ENCODE measurements at places on chromosomes 4 and X.

DNA sequence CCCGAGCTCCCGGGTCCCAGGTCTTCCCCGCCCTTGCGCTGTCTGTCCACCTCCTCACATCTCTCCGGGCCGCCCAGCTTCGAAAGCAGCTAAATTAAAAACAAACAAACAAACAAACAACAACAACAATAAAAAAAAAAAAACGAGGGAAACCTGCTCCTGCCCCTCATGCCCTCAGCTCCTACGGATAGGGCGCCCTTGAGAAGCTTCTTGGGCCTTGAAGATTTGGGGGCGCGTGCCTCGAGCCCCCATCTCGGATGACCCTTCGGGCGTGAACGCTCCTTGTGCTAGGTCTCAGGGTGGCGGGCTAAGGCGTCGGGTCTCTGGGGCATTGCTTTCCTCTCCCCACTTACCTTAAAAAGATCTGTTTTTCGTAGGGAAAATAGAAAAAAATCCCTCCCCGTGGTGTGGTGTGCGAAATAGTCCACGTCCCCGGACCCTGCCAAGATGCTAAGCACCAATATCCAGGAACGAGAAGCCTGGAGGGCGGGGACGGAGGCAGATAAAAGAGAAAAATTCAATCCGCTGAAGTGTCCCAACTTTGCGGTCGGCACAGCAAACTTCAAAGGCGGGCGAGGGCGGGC, 603 bp downstream of the NDNF start:
- no peak for DNase-seq

DNA sequence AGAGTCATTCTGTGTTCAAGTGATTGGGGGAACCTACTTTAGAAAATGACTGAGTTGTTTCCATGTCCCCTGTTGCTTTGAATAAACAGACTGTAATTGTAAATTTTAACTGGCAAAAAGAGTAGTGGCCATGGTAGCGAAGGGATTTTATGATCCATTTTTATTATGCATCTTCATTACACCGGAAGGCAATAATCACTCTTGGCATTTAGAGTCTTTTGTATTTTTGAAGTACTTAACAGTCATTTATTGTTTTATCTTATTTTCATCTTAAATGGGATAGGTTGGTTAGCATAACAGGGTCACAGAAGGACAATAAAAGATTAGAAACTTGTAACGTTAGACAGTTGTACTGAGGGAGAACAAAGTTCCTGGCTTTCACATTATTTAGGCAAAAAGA, 11.0 kb upstream of the OTC start:
- no peak for DNase-seq

DNA sequence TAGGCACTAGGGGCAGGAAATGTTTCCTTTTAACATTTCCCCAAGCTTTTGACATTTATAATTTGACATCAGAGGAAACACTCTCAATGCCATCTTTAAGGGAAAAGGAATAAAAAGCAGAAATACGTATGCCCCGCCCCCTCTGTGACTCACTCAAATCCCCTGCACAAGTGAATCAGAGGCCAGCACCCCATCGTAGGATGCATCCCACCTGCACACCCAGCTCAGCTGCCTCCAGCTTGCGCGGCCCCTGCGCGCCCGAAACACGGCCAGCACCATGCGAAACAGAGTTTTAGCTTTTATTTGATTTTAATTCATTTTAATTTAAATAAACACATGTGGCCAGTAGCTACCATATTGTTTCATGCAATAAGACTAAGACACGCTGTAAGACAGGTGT, 29.5 kb downstream of the ABLIM2 start:
- DNase-seq: no peak

DNA sequence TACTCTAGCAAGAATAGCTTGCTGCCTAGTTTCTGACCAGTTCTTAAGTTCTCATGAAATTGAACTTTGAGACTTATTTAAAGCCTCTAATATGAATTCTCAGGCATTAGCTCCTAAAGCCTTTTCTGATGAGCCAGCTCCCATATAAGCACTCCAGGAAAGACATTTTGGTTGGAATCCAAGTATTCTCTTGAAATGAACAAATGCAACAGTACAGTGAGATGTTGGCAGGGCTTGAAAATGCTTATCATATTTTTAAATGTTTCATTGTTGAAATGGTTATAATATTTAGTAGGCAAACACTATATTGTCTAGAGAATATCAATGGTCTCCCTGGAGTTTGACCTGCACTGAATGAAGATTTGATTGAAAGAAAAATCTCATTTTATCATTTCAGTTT, 240.3 kb downstream of the ANK2 start:
- no peak for DNase-seq

GRCh38 chrX:124406294-124407014, 60.1 kb downstream of the SH2D1A start:
- DNase-seq: peak; percentile 55

- no peak for DNase-seq
Measured at GRCh38 chr4:22235698-22236097, 280.2 kb downstream of the ADGRA3 start.

GRCh38 chr4:135552131-135552530, 1350.5 kb upstream of the PABPC4L start:
- DNase-seq: no peak

DNA sequence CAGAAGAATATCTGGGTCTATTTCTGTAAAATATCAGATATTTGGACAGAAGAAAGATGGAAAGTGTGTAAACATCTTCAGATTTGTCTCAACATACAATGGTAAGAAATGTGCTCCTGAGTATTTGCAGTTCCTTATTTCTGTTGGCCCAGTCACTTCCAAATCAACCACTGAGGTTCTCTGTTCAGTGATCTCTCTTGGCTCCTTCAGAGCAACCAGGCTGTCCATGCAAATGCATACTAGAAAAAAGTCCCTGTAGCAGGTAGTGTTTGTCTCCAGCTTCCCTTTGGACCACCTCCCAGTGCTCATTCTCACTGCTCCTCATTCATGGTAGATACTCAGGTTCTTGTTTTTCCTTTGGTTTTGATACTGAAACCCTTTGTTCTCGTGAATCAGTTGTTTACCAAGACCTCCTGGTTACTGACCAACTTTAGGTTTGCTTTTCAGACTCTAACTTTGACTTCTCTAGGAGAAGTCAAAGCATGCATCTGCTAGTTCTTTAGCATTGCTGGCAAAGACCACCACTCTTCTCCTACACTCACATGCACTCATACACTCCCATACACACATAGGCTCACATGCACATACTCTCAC, 28.8 kb downstream of the ASIC5 start:
- no peak for DNase-seq

GRCh38 chr4:10075953-10076391, 40.6 kb downstream of the WDR1 start:
- DNase-seq: no peak

- DNase-seq: no peak
Measured at GRCh38 chr4:138902705-138903104, 112.9 kb upstream of the NOCT start.

DNA sequence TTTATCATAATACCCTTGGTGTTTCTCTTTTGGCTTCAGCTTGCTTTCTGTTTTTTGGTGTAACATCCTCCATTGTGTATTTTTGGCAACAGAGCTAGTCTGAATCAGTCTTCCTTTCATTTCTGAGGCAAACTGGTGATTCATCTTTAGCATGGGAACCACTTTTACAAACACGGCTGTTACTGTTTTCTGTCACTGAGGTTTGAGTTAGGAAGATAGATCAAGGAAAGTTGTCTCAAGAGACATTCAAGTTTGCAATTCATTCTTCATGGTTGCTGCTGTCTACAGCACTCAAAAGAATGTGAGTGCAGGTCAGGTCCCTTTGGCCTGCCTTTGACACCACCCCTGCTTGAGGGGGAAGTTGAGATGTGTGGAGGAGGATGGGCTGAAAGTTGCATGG, 36.3 kb downstream of the IL21 start:
- no peak for DNase-seq

- no peak for DNase-seq
Measured at GRCh38 chr4:131084997-131085396, 1989.0 kb downstream of the C4orf33 start.

- DNase-seq: no peak
Measured at GRCh38 chr4:55103224-55103623, 22.2 kb downstream of the KDR start.

DNA sequence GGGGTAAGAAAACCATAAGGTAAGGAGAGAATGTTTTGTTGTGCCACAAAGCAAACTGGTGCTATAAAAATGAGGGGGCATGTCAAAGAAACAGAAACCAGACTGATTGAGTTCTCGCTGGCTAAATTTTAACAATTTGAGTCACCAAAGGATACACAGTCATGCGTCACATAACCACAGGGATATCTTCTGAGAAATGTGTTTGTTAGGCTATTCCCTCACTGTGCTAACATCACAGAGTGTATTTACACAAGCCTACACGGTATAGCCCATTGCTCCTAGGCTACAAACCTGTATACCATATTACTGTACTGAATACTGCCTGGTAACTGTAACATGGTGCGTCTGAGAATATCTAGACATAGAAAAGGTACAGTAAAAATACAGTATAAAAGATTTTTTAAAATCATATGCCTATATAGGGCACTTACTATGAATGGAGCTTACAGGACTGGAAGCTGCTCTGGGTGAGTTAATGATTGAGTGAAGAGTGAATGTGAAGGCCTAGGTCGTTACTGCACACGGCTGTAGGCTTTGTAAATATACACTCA, 50.1 kb downstream of the FBXW7 start:
- DNase-seq: no peak

GRCh38 chr4:30754021-30754420, 33.9 kb downstream of the PCDH7 start:
- no peak for DNase-seq

DNA sequence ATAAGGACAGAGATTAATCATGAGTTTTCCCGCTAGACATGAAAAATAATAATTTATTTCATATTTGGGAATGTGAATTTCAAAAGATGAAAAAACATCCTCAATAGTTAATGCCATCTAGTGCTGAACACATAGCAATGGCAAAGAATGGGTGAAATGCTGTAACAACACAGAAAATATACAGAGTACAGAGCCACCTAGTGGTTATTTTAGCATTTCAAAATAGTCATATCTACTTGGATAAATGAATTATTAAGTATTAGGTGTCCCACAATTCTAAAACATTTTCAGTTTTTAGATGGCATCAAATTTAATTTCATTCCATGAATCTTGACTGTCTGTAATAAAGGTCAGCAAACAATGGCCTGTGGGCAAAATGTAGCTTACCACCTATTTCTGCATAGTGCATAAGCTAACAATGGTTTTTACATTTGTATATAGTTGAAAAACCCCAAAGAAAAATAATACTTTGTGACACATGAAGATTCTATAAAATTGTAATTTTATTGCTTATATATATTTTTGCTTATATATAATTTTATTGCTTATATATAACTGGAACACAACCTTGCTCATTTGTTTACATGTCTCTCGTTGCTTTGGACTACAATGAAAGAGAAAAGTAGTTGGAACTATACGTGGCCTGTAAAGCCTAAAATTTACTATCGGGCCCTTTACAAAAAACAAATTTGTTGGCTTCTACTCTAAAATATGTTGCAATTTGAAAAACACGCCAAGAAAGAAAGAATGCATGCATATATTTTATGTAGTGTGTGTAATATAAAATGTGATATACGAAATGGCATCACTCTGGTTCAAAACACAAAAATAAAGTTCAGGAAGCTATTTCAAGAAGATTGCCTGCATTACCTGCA, 99.1 kb upstream of the FAM47C start:
- DNase-seq: peak; percentile 27

GRCh38 chr4:70709611-70710205, 12.1 kb upstream of the RUFY3 start:
- DNase-seq: no peak

GRCh38 chr4:130747842-130748241, 1651.9 kb downstream of the C4orf33 start:
- DNase-seq: peak; percentile 31

GRCh38 chr4:37847311-37847884, 20.9 kb downstream of the PGM2 start:
- no peak for DNase-seq

GRCh38 chrX:12936947-12937346, 30.5 kb downstream of the TLR8 start:
- no peak for DNase-seq

- peak; percentile 31 for DNase-seq
Measured at GRCh38 chrX:68822641-68823410, 6.0 kb upstream of the EFNB1 start.

DNA sequence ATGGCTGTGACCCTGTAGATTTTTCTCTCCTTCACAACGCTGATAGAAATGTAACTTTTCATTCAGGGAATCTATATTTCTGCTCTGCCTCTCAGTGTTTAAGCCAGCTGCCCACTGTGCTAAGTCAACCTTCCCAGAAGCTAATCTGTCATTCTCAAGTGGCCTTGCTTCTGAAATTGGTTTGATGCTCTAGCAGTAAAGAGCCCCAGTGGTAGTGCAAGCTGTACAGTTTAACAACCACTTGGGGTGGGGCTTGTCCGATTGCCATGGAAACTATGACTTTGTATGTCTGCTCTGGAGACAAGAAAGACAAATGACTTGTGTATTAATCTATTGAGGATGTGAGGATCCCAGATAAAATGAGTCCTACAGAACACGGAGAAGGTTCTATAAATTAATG, 620.9 kb upstream of the GALNT7 start:
- DNase-seq: no peak

DNA sequence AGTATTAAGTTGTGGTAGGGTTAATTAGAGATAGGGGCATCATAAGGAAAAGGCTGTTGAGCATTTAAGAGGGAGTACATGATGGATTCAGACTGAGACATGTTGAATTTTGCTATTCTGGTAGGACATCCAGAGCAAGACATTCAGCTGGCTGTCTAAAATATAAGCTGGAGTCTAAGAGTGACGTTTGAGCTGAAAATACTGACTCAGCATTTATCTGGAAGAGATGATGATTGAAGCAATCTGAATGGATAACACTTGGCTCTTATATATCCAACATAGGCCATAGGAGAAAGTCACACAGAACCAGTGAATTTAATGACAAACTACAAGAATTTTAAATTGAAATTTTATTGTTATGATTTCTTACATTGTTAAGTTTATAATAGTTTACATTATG, 114.3 kb downstream of the CENPC start:
- DNase-seq: no peak

DNA sequence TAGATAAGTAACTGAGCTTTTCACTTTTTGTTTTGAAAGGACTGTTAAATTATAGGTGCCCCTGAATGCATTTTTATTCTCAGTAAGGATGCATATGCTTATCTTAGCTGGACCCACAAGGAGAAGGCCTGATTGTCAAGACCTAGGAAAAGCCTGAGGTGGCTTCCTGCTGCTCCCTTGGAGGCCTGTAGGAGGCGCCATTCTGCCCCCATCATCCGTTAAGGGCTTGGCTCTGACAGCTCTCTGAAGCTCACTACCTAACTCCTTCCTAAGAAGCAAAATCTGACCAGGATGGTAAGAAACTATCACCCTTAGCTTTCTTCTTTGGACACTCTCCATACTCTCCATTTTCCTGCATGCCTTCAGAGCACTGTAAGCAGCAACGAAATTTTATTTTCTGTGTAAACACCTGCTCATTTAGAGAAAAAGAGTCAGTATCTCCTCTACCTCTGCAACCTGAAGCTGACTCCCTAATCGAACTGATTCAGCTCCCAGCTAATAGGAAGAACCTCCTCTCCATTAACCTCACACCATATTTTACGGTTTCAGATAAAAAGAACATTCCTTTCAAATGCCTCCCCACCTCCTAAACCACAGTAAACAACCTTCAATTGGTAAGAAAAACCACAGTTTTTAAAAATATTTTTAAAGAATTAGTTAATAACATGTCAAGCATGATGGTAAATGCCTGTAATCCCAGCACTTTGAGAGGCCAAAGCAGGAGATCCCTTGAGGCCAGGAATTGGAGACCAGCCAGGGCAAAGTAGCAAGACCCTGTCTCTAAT, 73.4 kb upstream of the EDNRA start:
- no peak for DNase-seq

GRCh38 chrX:30949554-30949953, 60.5 kb upstream of the TAB3 start:
- no peak for DNase-seq

GRCh38 chrX:112784692-112785091, 55.9 kb downstream of the AMOT start:
- DNase-seq: no peak

All from NCI-H1694 treated with DMSO at 0.1 percent for 48 hours (cell line).